DMS79 (cell line): ENCODE measurements at places on chromosomes 4 and X.

DNA sequence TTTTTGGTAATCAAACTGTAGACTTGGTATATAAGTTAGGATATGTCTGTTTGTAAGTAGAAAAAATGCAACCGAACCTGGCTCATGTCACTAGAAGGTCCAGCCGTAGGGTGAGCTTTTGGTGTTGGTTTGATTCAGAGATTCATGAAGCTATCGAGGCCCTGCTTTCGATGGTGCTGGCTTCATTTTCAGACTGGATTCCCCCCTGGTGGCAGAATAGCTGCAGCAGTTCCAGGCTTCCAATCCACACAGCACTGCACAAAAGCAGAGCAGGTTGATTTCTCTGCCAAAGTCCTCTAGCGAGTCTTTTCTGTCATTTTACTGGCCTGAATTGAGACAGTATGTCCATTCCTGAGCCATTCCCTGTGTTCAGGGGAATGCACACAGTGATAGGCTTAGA lies 33.1 kb downstream of the PDK3 start:
- DNase-seq = no peak

GRCh38 chr4:19248023-19248422 lies 1003.7 kb upstream of the SLIT2 start:
- DNase-seq = no peak

DNA sequence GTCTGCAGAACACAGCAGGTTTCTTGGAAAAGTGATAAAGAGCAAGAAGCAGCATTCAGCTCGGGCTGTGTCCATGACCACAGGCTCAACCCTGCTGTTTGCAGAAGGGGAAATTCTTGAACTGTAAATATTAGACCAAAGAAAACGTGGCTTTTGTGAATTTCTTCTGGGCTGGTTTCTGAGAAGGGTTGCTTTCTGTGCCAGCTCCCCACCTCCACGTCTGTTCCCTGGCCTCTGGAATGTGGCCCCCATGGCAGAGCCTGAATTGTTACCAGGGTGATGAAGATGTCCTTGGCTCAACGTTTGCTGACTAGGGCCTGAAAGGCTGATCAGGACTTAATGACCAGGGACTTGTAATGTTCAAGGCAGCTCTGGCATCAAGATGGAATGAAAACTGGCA lies 116.0 kb downstream of the CPEB2 start:
- no peak for DNase-seq

DNA sequence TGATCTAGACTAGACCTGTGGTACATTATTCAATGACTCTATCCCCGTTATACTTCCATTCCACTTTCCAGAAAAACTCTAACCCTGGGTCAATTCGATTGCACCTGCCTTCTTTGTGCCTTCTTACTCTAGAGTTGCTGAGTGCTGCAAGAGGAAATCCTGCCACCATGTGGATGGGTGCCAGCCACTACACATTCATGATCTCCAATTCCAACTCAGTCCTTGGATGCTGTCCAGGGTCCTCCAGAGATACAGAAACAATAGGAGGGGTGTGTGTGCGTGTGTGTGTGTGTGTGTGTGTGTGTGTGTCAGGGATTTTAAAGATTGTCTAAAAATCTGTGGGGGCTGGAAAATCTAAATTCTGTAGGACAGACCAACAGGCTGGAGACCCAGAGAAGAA lies 42.9 kb upstream of the INTS6L start:
- DNase-seq = peak; percentile 9

DNA sequence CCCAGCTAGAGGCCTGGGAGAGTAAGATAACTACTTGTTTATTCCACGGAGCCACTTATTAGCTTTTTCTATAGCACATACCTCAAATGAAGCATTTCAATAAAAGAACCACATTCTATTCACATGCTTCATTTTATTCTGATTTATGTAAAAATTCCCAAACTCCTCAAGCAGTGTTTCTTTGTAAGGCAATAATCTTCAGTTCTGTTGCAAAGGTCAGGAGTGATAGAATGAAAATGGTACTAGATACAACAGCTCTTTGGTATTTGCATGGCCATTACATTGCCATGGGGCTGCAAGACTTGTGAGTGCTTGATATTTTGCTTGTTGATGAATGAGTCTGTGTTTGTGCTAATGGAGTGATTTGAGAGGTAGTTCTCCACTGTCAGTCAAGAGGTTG lies 39.4 kb downstream of the AR start:
- DNase-seq = no peak

DNA sequence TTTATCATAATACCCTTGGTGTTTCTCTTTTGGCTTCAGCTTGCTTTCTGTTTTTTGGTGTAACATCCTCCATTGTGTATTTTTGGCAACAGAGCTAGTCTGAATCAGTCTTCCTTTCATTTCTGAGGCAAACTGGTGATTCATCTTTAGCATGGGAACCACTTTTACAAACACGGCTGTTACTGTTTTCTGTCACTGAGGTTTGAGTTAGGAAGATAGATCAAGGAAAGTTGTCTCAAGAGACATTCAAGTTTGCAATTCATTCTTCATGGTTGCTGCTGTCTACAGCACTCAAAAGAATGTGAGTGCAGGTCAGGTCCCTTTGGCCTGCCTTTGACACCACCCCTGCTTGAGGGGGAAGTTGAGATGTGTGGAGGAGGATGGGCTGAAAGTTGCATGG lies 36.3 kb downstream of the IL21 start:
- no peak for DNase-seq

- no peak for DNase-seq
Measured at GRCh38 chr4:37780444-37781130, 45.9 kb upstream of the PGM2 start.

GRCh38 chrX:154018518-154019060 lies 1.1 kb downstream of the IRAK1 start:
- DNase-seq = no peak

DNA sequence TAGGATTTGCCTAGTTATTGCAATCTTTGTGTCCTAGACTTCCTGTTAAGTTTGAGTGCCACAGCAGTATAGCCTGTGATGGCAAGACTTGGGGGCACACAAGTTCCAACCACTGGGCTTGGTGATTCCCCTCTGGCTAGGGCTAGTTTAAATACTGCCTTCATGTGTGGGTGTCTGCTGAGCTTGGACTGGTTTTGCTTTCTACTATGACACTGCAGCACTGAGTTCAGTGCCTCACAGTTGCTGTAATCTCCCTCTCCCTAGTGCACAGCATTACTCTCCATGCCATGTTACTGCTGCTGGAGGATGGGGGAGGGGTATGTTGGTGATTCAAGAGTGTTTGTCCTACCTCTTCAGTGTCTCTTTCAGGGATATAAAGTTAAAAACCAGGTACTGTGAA lies 379.6 kb downstream of the IL15 start:
- DNase-seq = no peak

DNA sequence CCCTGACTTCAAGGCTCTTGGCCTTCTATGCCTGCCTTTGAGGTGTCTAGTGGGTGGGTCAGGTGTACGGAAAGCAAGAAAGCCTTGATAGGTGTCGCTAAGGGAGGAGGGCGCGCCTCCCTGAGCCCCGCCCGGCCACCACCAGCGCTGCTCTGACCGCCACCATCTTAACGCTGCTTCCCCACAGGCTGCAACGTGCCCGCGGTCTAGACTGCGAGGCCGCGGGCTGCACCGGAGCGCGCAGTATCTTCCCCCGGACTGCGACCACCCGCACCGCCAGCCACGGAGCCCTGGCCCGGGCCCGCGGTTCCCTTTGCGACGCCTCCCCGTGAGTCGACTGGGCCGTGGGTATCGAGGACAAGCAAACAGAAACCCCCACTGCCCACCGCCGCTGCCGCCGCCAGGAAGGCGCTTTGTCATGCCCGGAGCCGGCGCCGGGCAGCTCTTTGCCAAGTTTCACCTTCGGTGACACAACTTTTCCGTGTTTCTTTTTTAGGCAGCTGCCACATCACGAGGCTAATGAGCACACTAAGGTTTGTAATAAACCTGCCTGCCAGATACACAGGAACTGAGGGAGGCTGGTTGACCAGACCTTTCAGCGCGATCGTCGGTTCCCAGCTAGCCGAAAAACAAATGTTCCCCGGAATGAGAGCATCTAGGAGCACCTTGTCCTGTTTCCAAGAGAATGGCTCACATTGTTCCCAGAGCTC lies 335.8 kb upstream of the F9 start:
- no peak for DNase-seq

DNA sequence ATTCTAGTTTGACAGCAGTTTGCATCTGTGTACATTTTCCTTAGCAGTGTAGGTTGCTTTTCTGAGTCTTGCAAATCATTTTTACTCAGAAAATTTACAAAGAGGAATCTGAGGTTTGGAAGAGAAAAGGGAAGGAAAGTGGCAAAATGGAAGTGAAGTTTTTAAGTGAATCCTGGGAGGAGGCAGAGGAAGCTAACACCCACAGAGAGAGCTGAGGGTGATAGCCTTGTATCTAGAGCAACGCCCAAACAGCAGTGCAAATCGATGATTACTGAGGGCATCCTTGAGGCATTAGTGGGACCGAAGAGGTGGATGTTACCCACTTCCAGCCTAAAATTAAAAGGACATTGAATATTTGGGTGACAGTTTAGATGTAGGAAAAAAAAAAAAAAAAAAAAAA lies 31.8 kb downstream of the KLF3 start:
- no peak for DNase-seq

DNA sequence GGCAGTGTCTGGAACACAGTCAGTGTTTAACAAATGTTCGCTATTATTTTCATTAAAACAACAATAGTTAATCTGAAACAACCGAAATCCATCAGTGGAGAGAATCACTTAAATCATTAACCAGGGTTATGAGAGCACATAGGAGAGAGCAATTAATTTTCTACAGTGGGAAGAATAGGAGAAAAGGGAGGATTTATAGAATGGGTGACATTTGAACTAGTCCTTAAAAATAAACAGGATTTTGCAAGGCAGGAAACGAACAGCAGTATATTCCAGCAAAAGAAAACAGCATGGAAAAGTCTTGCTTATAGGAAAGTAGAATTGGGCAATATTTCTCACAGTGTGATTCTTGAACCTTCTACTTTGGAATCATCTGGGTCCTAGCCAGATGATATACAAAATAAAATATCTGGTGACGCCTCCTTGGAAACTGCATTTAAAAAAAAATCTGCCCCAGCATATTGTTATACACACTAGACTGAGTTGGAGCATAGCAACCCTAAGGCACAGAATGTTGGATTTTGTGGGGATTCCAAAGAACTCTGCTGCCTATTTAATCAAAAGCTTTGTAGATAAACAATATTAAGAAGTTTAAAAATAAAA lies 56.1 kb downstream of the INTS12 start:
- DNase-seq = no peak
